Activated naive CD8-positive, alpha-beta T cell treated with anti-CD3 and anti-CD28 coated beads, Interleukin-2, amount 10 ng/mL, durations not matched to agents 7 days and 5 days (primary cell): ENCODE measurements at places on chromosomes 1 and 21. TPM values are rescaled to one million over a fixed set of nuclear protein-coding genes. Genes with fewer than 3 reads are reported as not detected.

Gene SMYD3
- total RNA-seq: 27.0 TPM

Gene SH2D2A
- 86.0 TPM for total RNA-seq

Gene AADACL3
- total RNA-seq: not detected

Gene IFNLR1
- 7.9 TPM for total RNA-seq

Gene SLC66A1
- total RNA-seq: 9.2 TPM

GRCh38 chr1:212777151-212777550, 14.4 kb downstream of the NSL1 start:
- H3K4me3 ChIP-seq: no peak overlapping the region
- peaks cover 4% of the 10 kb centered on the region for H3K4me1 ChIP-seq
- no peak overlapping the region for H3K27ac ChIP-seq
- DNase-seq: no peak

- no peak overlapping the region for H3K27ac ChIP-seq
- H3K4me1 ChIP-seq: no peaks in the 10 kb centered on the region
- no peaks in the 10 kb centered on the region for H3K36me3 ChIP-seq
These were observed 612.6 kb downstream of the MRPL39 start for GRCh38 chr21:24994717-24995116.

DNA sequence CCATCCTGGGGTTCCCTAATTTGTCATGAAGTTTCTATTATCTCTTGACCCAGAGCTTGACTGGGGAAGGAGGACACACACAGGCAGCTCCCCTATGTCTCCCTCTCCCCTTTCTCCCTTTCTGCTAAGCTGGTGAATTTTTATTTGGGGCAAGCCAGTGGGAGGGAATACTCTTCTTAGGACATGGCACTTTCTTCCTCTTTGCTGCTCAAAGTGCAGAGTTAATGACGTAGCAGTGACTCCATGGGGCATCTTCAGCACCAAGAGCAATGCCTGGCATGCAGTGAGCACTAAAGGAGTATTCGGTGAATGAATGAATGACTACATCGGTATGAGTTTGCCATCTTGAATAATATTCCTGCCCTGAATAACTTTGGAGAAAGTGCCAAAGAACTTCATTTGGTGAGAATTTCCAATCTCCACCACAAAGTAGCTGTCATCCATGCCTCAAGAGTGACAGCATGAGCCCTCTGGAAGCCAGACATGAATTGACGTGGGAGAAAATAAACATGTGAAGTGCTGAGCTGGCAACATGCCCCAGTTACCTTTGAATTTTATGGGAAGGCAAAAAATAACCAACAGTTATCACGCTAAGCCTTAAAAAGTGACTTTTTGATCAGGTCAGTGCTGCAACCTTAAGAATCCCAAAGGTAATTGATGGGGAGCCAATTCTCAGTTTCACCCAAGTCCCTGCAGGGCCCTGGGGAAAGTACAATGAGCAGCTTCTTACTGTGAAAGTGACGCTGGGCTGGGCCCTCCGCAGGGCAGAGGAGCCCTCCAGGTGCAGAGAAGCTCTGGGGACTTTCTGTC, 22.1 kb upstream of the ATF3 start:
- no peak for DNase-seq
- no peak overlapping the region for H3K4me3 ChIP-seq
- H3K4me1 ChIP-seq: no peaks in the 10 kb centered on the region
- no peaks in the 10 kb centered on the region for H3K36me3 ChIP-seq
- H3K27ac ChIP-seq: no peak overlapping the region
- H3K27me3 ChIP-seq: peaks cover 44% of the 10 kb centered on the region

- no peak overlapping the region for H3K27ac ChIP-seq
- H3K4me3 ChIP-seq: no peak overlapping the region
- DNase-seq: no peak
- no peaks in the 10 kb centered on the region for H3K36me3 ChIP-seq
- H3K27me3 ChIP-seq: peaks cover 2% of the 10 kb centered on the region
These were observed 91.6 kb downstream of the KAZN start for GRCh38 chr1:14689996-14690615.

- no peak overlapping the region for H3K4me3 ChIP-seq
- peaks cover 2% of the 10 kb centered on the region for H3K27me3 ChIP-seq
- no peaks in the 10 kb centered on the region for H3K36me3 ChIP-seq
- H3K4me1 ChIP-seq: no peaks in the 10 kb centered on the region
- no peak for DNase-seq
These were observed 151.7 kb downstream of the ZC3H11B start for GRCh38 chr1:219460896-219461815.

GRCh38 chr1:50604580-50604979, 181.3 kb upstream of the DMRTA2 start:
- H3K27ac ChIP-seq: no peak overlapping the region
- peaks cover 2% of the 10 kb centered on the region for H3K4me1 ChIP-seq
- H3K36me3 ChIP-seq: no peaks in the 10 kb centered on the region
- no peaks in the 10 kb centered on the region for H3K27me3 ChIP-seq
- DNase-seq: no peak
- no peak overlapping the region for H3K4me3 ChIP-seq

DNA sequence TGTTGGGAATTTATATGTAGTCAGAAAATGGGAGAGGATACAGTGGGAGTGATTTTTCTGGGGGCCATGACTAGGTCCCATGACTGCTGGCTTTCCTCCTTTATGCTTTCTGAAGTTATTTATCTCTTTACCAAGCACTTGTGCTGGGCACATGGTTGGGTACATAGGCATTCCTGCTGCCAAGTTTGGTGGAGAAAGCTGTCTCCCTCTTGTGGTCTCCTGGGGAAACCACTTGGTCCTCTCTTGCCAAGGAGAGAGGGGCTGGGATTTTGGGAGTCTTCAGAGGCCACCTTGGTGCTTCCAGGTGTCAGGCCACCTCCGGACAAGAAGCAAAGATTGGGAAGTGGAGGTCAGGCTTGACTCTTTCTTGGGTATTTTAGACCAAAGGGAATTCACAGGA, 120.2 kb upstream of the KCNE2 start:
- H3K27me3 ChIP-seq: peaks cover 2% of the 10 kb centered on the region
- H3K27ac ChIP-seq: no peak overlapping the region
- H3K4me3 ChIP-seq: no peak overlapping the region

- H3K36me3 ChIP-seq: peaks cover 11% of the 10 kb centered on the region
- peak overlapping the region; percentile 89 for H3K4me3 ChIP-seq
- H3K27me3 ChIP-seq: no peaks in the 10 kb centered on the region
- peaks cover 55% of the 10 kb centered on the region for H3K4me1 ChIP-seq
- no peak for DNase-seq
- H3K27ac ChIP-seq: peak overlapping the region; percentile 86
These were observed 572 bp downstream of the LPGAT1 start for GRCh38 chr1:211830055-211830327.
